Brain pericyte (primary cell): ENCODE measurements at places on chromosomes 7 and 10.

- no peak for DNase-seq
These were observed 240.4 kb downstream of the KIAA1217 start for GRCh38 chr10:24449321-24449740.

GRCh38 chr7:47361746-47362215 is 220.1 kb downstream of the TNS3 start:
- no peak for DNase-seq

- DNase-seq = no peak
These were observed 4.9 kb downstream of the HKDC1 start for GRCh38 chr10:69224862-69225657.

- no peak for DNase-seq
These were observed 322.3 kb downstream of the ZNF716 start for GRCh38 chr7:57772126-57772924.

DNA sequence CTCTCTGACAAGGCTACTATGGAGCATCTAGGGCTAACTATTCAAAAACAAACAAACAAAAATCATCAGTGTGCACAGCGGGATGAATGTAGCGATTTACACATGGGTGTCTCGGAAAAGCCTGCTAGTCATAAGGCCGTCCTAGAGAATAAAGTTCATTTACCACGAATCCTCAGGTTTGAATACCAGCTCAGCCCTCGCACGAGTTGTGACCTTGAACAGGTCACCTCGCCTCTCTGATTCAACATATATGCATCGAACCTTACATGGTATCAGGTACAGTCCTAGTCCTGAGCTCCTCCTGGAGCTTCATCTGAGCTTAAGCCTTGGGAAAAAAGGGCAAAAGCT is 572 bp downstream of the ATP5MF start:
- no peak for DNase-seq
